ENCODE measurements at places on chromosomes 6 and 20. TPM values are rescaled to one million over a fixed set of nuclear protein-coding genes. Genes with fewer than 3 reads are reported as not detected.
A peak's percentile ranks its signal among the peaks of the same experiment; 100 is the strongest.

ZBTB12 gene
- 14.5 TPM for total RNA-seq

CST2 gene
- 1.3 TPM for total RNA-seq

RBM12 gene
- total RNA-seq, result 35.4 TPM

LBP gene
- 0.23 TPM for total RNA-seq

DNA sequence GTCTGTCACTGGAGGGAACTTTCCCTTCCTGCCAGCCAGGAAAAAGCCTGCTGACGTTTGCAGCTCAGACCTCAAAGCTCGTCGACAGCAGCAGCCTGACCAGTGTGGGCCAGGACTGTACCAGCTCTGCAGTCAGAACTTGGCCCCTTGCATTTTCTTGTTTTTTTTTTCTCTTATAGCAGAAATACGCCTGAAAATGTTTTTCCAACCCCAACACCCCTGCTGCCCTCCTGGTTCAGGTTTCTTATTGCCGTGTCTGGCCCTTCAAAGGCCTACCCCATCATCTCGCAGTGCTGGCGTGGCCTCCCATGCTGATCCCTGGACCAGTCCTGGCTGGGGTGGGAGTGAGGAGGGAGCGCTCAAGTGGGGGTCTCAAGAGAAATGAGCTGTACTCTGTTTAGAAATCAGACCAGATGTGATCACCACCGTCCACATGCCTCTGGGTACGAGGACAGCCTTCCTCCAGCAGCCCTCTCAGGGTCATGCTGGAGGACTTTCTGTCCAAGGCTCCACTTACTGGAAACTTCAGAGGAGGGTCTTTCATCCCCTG is 169.0 kb downstream of the FOXC1 start:
- no peaks in the 10 kb centered on the region for H3K36me3 ChIP-seq
- H3K4me1 ChIP-seq, result no peaks in the 10 kb centered on the region
- no peak overlapping the region for H3K4me3 ChIP-seq
- DNase-seq, result peak; percentile 18

DNA sequence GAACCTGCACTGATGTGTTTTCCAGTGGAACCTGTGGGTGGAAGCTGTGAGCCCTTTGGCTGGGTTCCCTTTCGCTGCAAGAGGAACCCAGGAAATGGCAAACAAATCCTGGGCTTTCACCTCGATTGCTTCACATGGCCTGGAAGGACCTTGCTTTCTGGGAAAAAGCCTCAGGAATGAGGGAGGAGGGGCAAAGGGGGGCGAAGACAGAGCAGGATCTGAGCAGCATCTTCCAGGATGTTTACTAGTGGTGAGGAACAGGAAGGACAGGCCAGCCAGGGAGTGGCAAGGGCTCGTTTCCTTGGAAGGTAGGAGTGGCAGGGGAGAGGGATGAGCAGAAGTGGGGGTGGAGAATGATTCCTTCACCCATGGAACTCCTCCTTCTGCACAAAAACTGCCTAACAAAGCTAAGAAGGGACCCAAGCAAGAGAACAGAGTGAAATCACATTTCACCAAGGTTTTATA is 5.9 kb downstream of the SLC2A10 start:
- no peak overlapping the region for H3K27ac ChIP-seq
- H3K27me3 ChIP-seq, result no peaks in the 10 kb centered on the region
- H3K4me3 ChIP-seq, result no peak overlapping the region
- H3K36me3 ChIP-seq, result no peaks in the 10 kb centered on the region
- DNase-seq, result peak; percentile 69

- no peak overlapping the region for H3K27ac ChIP-seq
- H3K4me3 ChIP-seq, result no peak overlapping the region
- H3K4me1 ChIP-seq, result no peaks in the 10 kb centered on the region
- H3K27me3 ChIP-seq, result no peaks in the 10 kb centered on the region
- DNase-seq, result no peak
Observed at GRCh38 chr20:38501858-38502436, 29.3 kb downstream of the RALGAPB start.

- H3K27ac ChIP-seq, result peak overlapping the region; percentile 50
- peaks cover 4% of the 10 kb centered on the region for H3K4me1 ChIP-seq
- DNase-seq, result no peak
- H3K27me3 ChIP-seq, result no peaks in the 10 kb centered on the region
Observed at GRCh38 chr6:46926481-46926880, 4.7 kb upstream of the ADGRF5 start.

DNA sequence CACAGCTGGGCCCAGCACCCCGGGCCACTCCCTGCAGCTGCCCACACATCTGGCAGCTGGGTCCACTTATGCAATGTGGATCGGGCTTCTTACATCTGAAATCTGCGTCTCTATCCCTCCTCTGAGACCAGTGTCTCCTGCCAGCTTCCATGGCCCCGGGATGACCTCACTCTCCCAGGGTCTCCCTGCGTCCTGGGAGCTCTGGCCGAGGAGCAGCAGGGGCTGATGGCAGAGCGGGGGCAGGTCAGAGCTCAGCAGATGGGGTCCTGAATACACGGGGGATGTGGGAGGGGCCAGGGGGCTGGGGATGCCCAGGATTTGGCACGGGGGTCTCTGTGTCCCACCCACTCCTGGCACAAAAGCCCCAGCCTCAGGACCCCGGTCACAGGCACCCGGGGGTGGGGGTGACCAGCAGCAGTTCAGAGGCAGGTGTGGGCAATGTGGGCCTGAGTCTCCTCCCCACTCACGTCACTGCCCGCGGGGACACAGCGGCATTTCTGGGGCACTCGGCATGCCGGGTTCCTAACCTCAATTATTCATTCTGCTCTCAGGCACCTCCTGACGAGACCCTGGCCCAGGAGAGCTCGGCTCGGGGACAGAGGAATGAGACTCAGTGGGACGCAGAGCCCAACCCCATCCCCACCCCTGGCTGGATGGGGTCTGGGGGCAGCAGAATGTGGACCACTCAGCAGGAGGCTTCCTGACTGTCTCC is 16.4 kb downstream of the CHRNA4 start:
- no peaks in the 10 kb centered on the region for H3K36me3 ChIP-seq
- DNase-seq, result no peak
- H3K4me1 ChIP-seq, result no peaks in the 10 kb centered on the region
- no peaks in the 10 kb centered on the region for H3K27me3 ChIP-seq

- no peak overlapping the region for H3K4me3 ChIP-seq
- peak; percentile 66 for DNase-seq
- H3K27ac ChIP-seq, result no peak overlapping the region
- no peaks in the 10 kb centered on the region for H3K27me3 ChIP-seq
- H3K4me1 ChIP-seq, result peaks cover 23% of the 10 kb centered on the region
- H3K36me3 ChIP-seq, result no peaks in the 10 kb centered on the region
Observed at GRCh38 chr6:144675231-144675861, 390.2 kb downstream of the UTRN start.

Measured in adrenal gland (tissue), 19 donors.